ENCODE measurements at places on chromosomes 7 and 10. TPM values are rescaled to one million over a fixed set of nuclear protein-coding genes. Genes with fewer than 3 reads are reported as not detected.

DNA sequence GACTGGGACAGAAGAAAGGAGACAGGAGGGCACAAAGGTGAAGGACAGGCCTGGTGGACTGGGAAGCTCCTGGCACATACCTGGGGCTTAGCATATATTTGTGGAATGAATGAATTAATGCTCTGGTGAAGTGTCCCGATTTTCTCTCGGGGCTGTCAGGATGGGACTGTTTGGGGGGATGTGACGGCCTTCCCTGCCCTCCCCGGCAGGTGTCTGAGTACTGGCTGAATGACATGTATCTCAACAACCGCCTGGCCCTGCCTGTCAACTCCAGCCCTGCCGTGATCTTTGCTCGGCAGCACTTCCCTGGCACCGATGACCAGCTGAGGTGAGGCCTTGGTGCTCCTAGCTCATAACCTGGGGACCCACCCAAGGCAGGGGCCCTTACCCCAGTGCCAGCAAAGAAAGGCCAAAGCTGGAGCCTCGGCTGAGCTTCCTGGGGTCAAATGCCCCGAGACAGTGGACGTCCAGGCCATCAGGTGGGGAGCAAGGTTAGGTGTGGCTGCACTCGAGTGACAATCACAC lies 6.5 kb downstream of the CHAT start:
- H3K27me3 ChIP-seq, result no peaks in the 10 kb centered on the region
- H3K36me3 ChIP-seq, result no peaks in the 10 kb centered on the region
- H3K4me1 ChIP-seq, result no peaks in the 10 kb centered on the region
- H3K27ac ChIP-seq, result no peak overlapping the region

DNA sequence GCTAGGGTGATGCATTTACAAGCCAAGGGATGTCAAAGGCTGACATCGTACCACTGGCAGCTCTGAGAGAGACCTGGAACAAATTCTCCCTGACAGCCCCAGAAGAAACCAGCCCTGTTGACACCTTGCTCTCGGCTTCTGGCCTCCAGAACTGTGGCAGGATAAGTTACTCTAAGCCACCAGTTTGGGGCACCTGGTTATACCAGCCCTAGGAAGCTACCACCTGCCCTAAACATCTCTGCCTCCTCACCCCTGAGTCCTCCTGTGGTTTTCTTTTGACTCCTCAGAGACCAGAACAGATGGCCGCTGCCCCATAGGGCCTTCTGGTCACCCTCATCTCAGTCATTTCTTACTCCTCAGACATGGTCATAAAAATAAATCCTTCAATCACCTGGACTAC lies 107.4 kb downstream of the CPXM2 start:
- no peaks in the 10 kb centered on the region for H3K4me1 ChIP-seq
- no peak overlapping the region for H3K27ac ChIP-seq
- DNase-seq, result no peak

DNA sequence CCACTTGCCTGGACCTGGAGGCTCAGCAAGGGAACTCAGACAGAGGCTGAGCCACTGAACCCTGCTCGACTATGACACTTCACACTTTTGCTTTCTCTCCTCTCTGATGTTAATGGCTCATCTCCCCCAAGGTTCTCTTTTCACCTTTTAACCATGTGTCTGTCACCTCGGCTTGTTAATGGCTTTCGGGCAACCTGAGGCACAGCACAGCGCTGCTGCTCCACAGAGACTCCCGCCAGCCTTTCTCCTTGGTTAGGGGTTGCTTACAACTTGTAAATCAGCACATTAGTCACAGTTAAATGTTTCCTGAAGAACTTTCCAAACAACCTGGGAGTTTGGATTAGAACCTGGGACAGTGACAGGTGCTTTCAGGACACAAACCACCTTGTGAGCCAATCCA lies 136.2 kb upstream of the TBX20 start:
- no peak overlapping the region for H3K27ac ChIP-seq
- no peak overlapping the region for H3K4me3 ChIP-seq
- no peaks in the 10 kb centered on the region for H3K4me1 ChIP-seq
- H3K27me3 ChIP-seq, result no peaks in the 10 kb centered on the region
- H3K36me3 ChIP-seq, result no peaks in the 10 kb centered on the region

DNA sequence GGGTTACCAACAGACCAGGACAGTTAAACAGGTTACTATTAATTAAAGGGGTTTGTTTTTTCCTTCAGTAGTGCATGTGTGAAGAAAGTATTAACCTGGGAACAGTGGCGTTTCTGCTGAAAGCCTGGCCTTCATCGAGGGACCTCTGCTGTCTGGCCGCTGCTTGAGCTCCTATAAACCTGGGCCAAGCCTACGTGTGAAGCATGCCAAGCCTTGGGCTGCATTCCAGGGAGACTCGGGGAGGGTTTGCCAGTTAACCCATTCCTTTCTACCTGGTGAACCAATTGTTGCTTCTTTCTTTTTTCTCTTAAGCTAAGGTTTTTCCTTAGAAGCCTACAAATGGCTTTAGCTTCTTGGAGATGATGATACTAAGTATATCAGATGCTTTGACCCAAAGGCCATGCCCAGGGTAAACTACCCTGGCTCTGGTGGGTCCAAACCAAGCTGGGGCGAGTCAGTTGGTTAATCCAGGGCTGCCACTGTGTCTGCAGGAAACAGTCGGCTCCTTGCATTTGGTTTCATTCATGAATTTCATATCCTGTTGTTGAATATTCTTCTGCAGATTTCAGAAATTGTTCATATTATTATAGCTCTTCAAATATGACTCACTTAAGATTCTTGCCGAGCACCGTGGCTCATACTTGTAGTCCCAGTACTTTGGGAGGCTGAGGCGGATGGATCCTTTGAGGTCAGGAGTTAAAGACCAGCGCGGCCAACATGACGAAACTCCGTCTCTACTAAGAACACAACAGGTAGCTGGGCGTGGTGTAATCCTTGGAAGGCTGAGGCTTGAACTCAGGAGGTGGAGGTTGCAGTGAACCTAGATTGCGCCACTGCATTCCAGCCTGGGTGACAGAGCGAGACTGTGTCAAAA lies 23.8 kb downstream of the PFKP start:
- DNase-seq, result peak; percentile 93
- H3K4me3 ChIP-seq, result no peak overlapping the region
- H3K27ac ChIP-seq, result peak overlapping the region; percentile 46
- H3K27me3 ChIP-seq, result no peaks in the 10 kb centered on the region

TRUB1 gene
- 16.0 TPM for total RNA-seq

DNA sequence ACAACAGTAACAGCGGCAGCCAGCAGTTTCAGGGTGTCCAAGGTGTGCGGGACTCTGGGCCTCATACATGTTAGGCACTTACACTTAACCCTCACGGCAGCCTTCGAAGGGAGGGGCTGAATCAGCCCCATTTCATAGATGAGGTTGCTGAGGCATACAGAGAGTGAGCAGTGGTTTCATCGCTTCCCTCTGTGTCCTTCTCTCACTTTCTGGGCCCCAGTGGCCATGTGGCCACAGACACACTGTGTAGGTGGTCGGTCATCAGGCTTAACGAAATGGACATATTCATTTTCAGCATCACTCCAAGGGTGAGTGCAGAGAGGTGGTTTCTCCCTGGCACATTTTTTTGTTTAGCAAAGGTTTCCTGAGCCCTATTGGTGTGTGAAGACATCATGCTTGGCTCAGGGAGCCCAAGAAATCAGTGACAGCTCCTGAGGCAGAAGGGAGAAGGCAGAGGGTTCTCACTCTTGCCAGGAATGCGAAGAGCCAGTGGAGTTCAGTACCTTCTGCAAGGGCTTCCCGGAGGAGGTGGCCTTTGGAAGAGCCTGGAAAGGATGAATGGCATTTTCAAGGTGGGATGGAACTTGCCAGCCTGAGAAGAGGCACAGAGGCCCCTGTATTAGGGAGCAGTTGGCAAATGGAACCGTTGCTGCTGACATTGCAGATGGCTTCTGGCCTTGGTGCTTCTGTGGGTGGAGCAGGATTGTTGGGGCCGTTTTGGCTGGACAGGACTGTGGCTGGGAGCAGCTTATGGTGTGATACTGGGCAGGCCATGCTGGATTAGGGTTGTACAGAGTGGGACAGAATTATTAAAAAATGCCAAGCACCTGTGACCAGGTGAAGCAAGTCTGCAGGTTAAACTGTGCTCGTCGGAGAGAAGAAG lies 61.7 kb upstream of the PPIF start:
- peaks cover 47% of the 10 kb centered on the region for H3K36me3 ChIP-seq
- H3K4me1 ChIP-seq, result peaks cover 50% of the 10 kb centered on the region
- peak overlapping the region; percentile 86 for H3K27ac ChIP-seq
- H3K4me3 ChIP-seq, result no peak overlapping the region

AGAP5 gene
- total RNA-seq, result 10.5 TPM

- DNase-seq, result no peak
- no peaks in the 10 kb centered on the region for H3K27me3 ChIP-seq
- H3K27ac ChIP-seq, result no peak overlapping the region
- no peaks in the 10 kb centered on the region for H3K36me3 ChIP-seq
- H3K4me1 ChIP-seq, result peaks cover 6% of the 10 kb centered on the region
- H3K4me3 ChIP-seq, result no peak overlapping the region
These were observed 1.9 kb upstream of the RUFY2 start for GRCh38 chr10:68408898-68409518.

DNA sequence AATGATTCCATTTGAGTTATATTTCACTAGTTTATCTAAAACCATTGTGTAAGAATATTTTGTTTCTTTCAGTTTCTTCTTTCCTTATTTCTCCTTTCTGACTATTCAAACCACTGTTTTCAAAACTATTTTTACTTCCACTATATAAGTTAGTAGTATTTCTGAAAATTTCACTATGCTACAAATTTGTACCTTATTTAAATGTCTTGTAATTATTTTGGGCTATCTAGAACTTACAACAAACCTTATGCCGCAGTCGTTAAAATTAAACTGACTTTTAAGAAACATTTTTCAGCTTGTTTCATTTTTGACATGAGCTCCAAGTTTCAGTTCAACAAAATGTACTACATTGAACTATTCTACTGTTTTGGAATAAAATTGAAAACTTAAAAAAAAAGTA lies 1.8 kb downstream of the TFEC start:
- no peak overlapping the region for H3K27ac ChIP-seq
- no peak for DNase-seq
- H3K27me3 ChIP-seq, result no peaks in the 10 kb centered on the region
- H3K4me1 ChIP-seq, result no peaks in the 10 kb centered on the region
- peak overlapping the region; percentile 35 for H3K4me3 ChIP-seq

PIP gene
- not detected for total RNA-seq

DNA sequence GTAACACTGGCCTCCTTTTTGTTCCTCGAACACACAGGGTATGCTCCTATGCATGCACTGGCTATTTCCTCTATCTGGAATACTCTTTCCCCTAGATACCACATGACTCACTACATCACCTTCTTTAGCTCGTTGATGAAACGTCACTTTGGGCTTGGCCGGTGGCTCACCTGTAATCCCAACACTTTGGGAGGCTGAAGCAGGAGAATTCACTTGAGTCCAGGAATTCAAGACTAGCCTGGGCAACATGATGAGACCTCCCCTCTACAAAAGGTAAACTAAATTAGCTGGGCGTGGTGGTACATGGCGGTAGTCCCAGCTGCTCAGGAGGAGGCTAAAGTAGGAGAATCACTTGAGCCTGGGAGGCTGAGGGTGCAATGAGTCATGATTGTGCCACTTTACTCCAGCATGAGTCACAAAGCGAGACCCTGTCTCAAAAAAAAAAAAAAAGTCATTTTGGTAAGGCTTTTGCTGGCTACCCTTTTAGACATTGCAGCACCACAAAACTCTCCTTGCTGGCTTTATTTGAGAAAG lies 14.5 kb downstream of the ANKIB1 start:
- H3K4me1 ChIP-seq, result no peaks in the 10 kb centered on the region
- peak; percentile 26 for DNase-seq
- no peak overlapping the region for H3K4me3 ChIP-seq

WDR86 gene
- total RNA-seq, result 5.4 TPM

- H3K27me3 ChIP-seq, result no peaks in the 10 kb centered on the region
- H3K4me3 ChIP-seq, result no peak overlapping the region
- no peaks in the 10 kb centered on the region for H3K36me3 ChIP-seq
- H3K4me1 ChIP-seq, result no peaks in the 10 kb centered on the region
- H3K27ac ChIP-seq, result no peak overlapping the region
These were observed 72.0 kb downstream of the C10orf143 start for GRCh38 chr10:130038611-130039109.

GRCh38 chr7:44079331-44080021 lies 2.9 kb downstream of the POLM start:
- H3K36me3 ChIP-seq, result peaks cover 55% of the 10 kb centered on the region
- DNase-seq, result no peak
- H3K27ac ChIP-seq, result no peak overlapping the region
- H3K4me3 ChIP-seq, result no peak overlapping the region
- peaks cover 13% of the 10 kb centered on the region for H3K4me1 ChIP-seq

DNAJC12 gene
- 2.3 TPM for total RNA-seq

PVRIG gene
- 6.3 TPM for total RNA-seq

- H3K36me3 ChIP-seq, result no peaks in the 10 kb centered on the region
- peak; percentile 20 for DNase-seq
- peaks cover 9% of the 10 kb centered on the region for H3K4me1 ChIP-seq
These were observed 15.9 kb downstream of the GPRIN2 start for GRCh38 chr10:46540412-46541016.

TMEM270 gene
- total RNA-seq, result not detected

GRCh38 chr10:79452174-79452611 lies 6.8 kb upstream of the ZCCHC24 start:
- no peaks in the 10 kb centered on the region for H3K27me3 ChIP-seq
- H3K4me1 ChIP-seq, result peaks cover 12% of the 10 kb centered on the region

- H3K4me3 ChIP-seq, result no peak overlapping the region
- DNase-seq, result no peak
- H3K27me3 ChIP-seq, result no peaks in the 10 kb centered on the region
- no peaks in the 10 kb centered on the region for H3K36me3 ChIP-seq
These were observed 203.4 kb downstream of the PHTF2 start for GRCh38 chr7:78002021-78002420.

DNA sequence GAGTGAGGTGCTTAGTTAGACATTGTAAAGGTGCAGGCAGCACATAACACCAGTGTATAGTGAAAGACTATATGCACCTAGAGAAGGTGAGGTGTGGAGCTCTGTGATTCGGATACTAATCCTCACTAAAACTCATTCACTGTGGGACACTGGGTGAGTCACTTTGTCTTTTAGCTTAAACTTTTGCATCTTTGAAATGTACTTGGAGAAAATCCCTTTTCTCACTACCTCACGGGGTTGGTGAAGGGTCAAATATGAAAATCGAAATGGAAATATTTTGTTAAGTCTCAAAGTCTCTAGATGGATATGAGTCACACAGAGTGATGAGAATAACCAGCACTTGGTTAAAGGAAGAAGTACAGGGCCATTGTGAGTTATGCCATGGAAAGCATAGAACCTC lies 38.0 kb downstream of the MDFIC start:
- peaks cover 3% of the 10 kb centered on the region for H3K4me1 ChIP-seq
- H3K27ac ChIP-seq, result no peak overlapping the region
- H3K36me3 ChIP-seq, result no peaks in the 10 kb centered on the region
- no peak overlapping the region for H3K4me3 ChIP-seq
- DNase-seq, result no peak
- no peaks in the 10 kb centered on the region for H3K27me3 ChIP-seq

GRCh38 chr10:1850971-1851527 lies 113.7 kb upstream of the ADARB2 start:
- H3K27me3 ChIP-seq, result no peaks in the 10 kb centered on the region
- H3K36me3 ChIP-seq, result no peaks in the 10 kb centered on the region
- no peak overlapping the region for H3K27ac ChIP-seq
- no peak overlapping the region for H3K4me3 ChIP-seq
- DNase-seq, result no peak

ATAD1 gene
- 33.0 TPM for total RNA-seq

FAM131B gene
- 0.61 TPM for total RNA-seq

GRCh38 chr7:2840458-2840857 lies 3.6 kb downstream of the GNA12 start:
- no peak overlapping the region for H3K27ac ChIP-seq
- H3K27me3 ChIP-seq, result no peaks in the 10 kb centered on the region
- peaks cover 34% of the 10 kb centered on the region for H3K4me1 ChIP-seq
- H3K4me3 ChIP-seq, result no peak overlapping the region

HECW1 gene
- total RNA-seq, result 1.0 TPM

UCN3 gene
- not detected for total RNA-seq
